ENCODE measurements at places on chromosomes 7 and 10. TPM values are rescaled to one million over a fixed set of nuclear protein-coding genes. Genes with fewer than 3 reads are reported as not detected.

The LBX1 gene
- total RNA-seq = not detected

The PNLIPRP3 gene
- total RNA-seq = not detected

The TET1 gene
- total RNA-seq = 1.3 TPM

The GPR26 gene
- not detected for total RNA-seq

The AQP1 gene
- total RNA-seq = 0.25 TPM

The ZNF398 gene
- 9.6 TPM for total RNA-seq

The TMEM26 gene
- not detected for total RNA-seq

The MTURN gene
- 4.2 TPM for total RNA-seq

The EIF3B gene
- 227 TPM for total RNA-seq

The HGF gene
- total RNA-seq = not detected

The BLOC1S2 gene
- total RNA-seq = 45.0 TPM

The CPA5 gene
- 0.56 TPM for total RNA-seq

The TMEM178B gene
- total RNA-seq = 0.23 TPM

The C10orf143 gene
- 5.4 TPM for total RNA-seq

The MYOZ1 gene
- total RNA-seq = not detected

The TYW1B gene
- 3.5 TPM for total RNA-seq

The TAF5 gene
- total RNA-seq = 11.4 TPM

The PKD1L1 gene
- total RNA-seq = 0.16 TPM

The CRPPA gene
- total RNA-seq = 1.0 TPM

The SSC4D gene
- 0.91 TPM for total RNA-seq

The MYL10 gene
- not detected for total RNA-seq

The UNCX gene
- not detected for total RNA-seq

The JCAD gene
- not detected for total RNA-seq

The RAMP3 gene
- not detected for total RNA-seq

The MNX1 gene
- not detected for total RNA-seq

The FAM171A1 gene
- 5.8 TPM for total RNA-seq

The LEP gene
- not detected for total RNA-seq

The STN1 gene
- total RNA-seq = 34.4 TPM

The METTL2B gene
- total RNA-seq = 36.1 TPM

The SLIT1 gene
- 1.4 TPM for total RNA-seq

The PILRA gene
- 0.80 TPM for total RNA-seq

The MMRN2 gene
- not detected for total RNA-seq

The MPP7 gene
- 10.9 TPM for total RNA-seq

The CNNM1 gene
- 1.4 TPM for total RNA-seq

The TAC1 gene
- total RNA-seq = 0.54 TPM

The DPP6 gene
- total RNA-seq = not detected

The VWA2 gene
- not detected for total RNA-seq

The OR9A2 gene
- not detected for total RNA-seq

The ABCB8 gene
- 41.9 TPM for total RNA-seq

The MRPS33 gene
- total RNA-seq = 101 TPM

The LOXL4 gene
- total RNA-seq = not detected

The DYDC2 gene
- total RNA-seq = 0.37 TPM

The OR2A7 gene
- 3.8 TPM for total RNA-seq

The VWC2 gene
- total RNA-seq = not detected

The CTNNA3 gene
- 0.30 TPM for total RNA-seq

The JAZF1 gene
- total RNA-seq = 5.2 TPM
